Activated CD8-positive, alpha-beta memory T cell treated with anti-CD3 and anti-CD28 coated beads, Interleukin-2, amount 10 ng/mL, durations not matched to agents 7 days and 5 days (primary cell): ENCODE measurements at places on chromosomes 12 and 14. TPM values are rescaled to one million over a fixed set of nuclear protein-coding genes. Genes with fewer than 3 reads are reported as not detected.

The IL26 gene
- not detected for total RNA-seq

The AP4S1 gene
- 4.7 TPM for total RNA-seq

The DDN gene
- 0.66 TPM for total RNA-seq

The WDHD1 gene
- total RNA-seq: 57.7 TPM

The MYO1H gene
- not detected for total RNA-seq

The TMEM30B gene
- total RNA-seq: 0.70 TPM

The SCNN1A gene
- 0.58 TPM for total RNA-seq

The WASHC3 gene
- total RNA-seq: 36.8 TPM

The TEX22 gene
- total RNA-seq: 3.4 TPM

The CPNE6 gene
- 0.12 TPM for total RNA-seq

The HVCN1 gene
- total RNA-seq: 11.7 TPM
